Chondrocyte (in vitro differentiated cells): ENCODE measurements at places on chromosomes 3 and 15. TPM values are rescaled to one million over a fixed set of nuclear protein-coding genes. Genes with fewer than 3 reads are reported as not detected.

The BFSP2 gene
- not detected in 3 replicates for total RNA-seq

The TLR9 gene
- total RNA-seq: 0.12 TPM in 1 of 3 replicates, not detected in the others

DNA sequence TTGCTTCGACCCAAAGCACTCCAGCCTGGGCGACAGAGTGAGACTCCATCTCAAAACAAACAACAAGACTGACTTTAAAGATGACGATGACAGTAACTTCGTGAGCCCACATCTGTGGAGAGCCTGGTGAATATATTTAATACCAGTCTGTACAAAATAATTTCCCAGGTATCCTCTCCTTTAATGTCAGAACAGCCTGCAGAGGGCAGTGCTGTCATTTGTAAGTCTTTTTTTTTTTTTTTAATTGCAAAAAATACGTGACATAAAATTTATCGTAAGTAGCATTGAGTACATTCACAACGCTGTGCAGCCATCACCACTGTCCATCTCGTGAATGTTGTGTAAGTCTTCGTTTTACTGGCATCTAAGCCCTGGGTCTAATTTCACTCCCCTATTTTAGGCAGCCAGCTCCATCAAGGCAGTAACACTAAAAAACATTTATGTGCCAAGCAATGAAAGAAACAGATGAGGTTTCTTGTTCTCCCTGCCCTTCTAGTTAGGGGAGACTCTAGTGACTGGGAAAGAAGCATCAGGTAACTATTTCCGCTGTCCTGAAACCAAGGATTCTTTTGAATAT lies 1.4 kb downstream of the HTD2 start:
- no peak for DNase-seq

DNA sequence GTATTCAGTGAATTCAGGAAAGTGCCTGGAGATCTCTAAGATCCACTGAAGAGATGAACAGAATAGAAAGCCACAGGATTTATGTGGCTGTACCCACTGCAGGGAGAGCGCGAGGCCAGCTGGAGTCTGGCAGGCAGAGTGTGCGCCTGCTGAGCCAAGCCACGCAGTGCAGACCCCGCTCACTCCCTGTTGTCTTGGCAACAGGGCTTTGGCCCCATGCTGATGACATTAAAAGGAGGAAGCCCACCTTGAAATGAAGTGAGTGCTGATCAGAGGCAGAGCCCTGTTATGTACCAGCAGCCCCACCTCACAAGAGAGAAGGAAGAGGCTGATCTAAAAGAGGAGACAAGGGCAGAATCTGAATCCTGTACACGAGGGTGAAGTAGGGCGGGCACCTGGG lies 36.7 kb downstream of the PXYLP1 start:
- DNase-seq: no peak

- no peak for DNase-seq
Measured at GRCh38 chr3:95356764-95357501, 1294.1 kb downstream of the NSUN3 start.

GRCh38 chr15:29072444-29072843 lies 186.7 kb downstream of the APBA2 start:
- no peak for DNase-seq

DNA sequence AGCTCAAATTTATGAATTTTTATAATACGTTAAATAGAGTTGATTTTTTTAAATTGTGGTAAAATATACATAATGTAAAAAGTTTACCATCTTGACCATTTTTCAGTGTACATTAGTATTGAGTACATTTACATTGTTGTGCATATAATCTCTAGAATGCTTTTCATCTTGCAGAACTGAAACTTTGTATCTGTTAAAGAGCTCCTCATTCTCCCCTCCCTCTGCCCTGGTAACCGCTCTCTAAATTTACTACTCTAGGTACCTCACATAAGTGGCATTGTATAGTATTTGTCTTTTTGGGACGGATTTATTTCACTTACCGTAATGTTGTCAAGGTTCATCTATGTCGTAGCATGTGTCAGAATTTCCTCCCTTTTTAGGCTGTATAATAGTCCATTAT lies 13.6 kb downstream of the TBC1D23 start:
- DNase-seq: no peak

DNA sequence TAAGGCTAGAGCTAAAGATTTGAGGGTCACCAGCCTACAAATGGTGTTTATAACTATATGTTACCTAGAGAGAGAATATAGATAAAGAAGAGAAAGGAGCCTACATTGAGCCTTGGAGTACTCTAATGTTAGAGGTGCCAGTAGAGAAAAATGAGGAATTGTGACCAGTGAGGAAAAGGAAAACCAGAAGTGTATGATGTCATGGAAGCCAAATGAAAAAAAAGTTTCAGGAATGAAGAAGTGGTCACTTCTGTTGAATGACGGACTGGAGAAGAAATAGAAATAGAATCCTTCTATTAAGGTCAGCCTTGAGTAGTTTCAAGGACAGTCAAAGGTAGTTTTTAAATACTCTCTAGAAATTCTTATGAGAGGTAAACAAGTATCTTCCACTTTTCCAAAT lies 51.2 kb upstream of the MLF1 start:
- no peak for DNase-seq

- DNase-seq: no peak
Measured at GRCh38 chr15:95249524-95249923, 1018.2 kb downstream of the MCTP2 start.
